Motor neuron (in vitro differentiated cells): ENCODE measurements at places on chromosomes 1 and 21.
A peak's percentile ranks its signal among the peaks of the same experiment; 100 is the strongest.

DNA sequence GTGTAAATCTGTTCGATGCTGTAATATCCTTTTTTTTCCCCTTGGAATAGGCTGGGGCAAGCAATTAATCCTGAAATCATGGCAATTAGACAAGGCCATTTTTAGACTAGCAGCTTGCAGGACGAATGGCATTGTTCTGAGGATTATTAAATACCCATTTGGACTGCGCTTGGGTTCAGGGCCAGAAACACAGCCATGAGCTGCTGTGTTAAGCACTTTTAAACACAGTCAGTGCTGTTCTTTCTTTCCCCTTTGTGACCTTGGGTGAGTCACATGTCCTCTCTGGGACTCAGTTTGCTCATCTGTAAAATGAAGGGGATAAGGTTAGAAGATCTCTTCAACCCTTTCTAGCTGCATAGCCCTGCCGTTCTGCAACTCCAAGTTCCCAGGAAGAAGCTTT is 58.6 kb upstream of the C8B start:
- peak; percentile 55 for ATAC-seq

DNA sequence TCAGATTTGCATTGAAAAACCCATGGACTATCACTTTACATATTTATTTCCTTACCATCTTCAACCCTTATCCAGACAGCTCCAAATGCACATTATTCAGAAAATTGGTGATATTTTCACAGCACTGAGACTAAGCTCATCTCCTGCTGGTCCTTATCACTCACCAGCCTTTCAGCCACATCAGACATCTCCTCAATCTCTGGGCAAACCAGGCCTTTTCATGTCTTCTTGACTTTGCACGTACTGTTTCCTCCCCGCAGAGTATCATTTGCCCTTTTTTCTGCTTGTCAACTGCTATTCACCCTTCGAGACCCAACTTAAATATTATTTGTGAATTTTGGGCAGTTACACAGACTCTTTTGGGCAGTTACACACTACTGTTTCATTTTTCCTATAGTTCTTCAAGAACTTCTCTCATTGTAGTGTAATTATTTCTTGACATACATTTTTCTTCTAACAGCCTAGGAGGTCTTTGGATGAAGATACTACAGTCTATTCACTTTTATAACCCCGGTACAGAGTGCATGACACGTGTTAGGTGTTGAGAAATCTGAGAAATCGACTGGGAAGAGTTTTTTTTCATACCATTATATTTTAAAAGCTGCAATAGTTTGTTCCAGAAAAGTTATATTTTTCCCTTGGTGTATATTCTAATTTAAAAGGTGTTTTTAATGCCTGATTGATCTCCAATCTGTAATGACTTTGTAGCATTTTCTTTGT is 98.0 kb downstream of the FGGY start:
- ATAC-seq = no peak

- no peak for ATAC-seq
These were observed 55.4 kb downstream of the ALPL start for GRCh38 chr1:21564521-21565095.

DNA sequence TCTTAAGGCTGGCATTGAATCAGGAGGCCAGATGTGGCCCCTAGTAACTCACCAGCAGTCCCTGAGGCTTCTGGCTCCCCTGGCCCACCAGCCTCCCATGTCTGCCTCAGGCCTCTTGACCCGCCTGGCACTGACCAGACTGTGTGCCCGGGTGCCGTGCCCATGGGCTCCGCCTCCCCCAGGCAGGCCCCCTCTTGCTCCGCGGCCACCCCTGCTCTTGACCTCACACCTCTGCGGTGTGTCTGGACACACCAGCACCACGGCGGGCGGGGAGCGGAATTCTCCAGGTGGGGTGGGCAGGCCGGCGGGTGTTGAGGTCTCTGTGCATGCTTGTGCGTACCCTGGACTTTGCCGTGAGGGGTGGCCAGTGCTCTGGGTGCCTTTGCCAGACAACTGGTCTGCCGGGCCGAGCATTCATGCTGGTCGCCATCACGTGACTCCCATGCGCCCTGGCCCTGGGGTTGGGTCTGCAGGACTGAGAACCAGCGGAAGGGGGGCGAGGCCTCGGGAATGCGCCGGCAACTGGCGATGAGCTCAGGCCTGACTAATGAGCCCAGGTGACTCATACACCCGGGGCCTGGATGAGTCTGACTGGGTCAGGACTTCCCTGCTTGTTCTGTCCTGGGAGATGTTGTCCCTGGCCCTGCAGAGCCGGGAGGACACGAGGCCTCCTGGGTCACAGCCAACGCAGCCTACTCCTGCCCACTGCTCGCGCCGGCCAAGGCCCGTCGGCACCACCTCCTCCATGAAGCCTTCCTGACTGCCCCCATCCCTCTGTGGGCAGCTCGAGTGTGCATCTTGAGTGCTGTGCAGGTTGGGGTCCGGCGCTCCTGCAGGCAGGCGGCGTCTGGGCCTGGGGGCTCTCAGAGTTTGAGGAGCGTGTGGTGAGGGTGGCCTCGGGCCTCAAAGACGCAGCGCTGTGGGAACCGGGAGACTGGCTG is 22.6 kb downstream of the COL18A1 start:
- peak; percentile 92 for ATAC-seq

DNA sequence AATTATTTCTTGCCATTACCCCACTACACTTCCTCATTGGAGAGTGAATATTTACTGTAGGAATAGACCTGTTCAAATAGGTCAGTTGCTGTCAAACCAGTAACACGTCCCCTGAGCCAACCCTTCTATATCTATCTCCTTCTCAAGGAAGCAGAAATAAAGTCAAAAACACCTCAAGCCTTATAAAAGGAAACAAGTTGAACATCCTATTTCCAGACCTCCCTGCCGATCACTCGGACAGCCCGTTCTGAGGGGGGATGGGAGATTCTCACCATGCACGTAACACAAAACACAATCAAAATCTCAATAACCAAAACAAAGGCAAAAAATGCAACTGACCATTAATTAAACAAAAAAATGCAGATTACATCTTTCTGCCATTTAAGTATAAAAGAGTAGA is 121.5 kb upstream of the KRTAP19-8 start:
- ATAC-seq = no peak
